ENCODE measurements at places on chromosomes 16 and 17.

DNA sequence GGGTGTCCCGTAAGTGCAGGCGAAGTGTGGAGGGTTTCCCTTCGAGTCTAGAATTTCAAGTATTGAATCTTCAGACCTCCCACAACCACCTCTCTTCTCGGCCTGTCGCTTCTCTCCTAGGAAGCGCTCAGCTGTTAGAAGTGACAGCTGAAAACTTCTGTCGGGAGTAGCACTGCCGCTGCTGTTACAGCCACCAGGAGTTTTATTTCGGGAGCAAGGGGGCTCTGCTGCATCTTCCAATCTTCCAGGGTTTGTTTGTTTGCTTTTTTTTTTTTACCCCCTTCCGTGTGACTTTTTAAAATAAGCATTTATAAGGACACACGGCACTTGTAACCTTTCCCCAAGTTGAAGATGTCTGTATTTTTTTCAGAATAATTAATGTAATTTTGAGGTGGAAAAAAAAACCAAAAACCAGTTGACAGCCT lies 767 bp downstream of the RPS6KB1 start:
- DNase-seq, result no peak

DNA sequence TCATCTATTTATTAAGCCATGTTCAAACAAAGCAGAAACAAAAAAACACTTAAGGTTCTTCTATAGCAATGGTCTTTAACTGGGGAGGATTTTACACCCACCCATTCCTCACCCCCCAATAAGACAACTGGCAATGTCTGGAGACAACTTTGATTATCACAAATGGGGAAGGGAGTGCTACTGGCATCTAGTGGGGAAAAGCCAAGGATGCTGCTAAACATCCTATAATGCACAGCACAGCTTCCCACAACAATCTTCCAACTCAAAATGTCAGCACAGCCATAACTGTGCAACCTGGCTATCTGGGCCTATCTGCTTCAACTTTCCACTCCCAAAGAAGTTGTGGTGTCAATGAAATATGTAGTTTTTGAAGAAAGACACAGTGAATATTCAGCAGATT lies 1044.4 kb downstream of the CDH8 start:
- no peak for DNase-seq

DNA sequence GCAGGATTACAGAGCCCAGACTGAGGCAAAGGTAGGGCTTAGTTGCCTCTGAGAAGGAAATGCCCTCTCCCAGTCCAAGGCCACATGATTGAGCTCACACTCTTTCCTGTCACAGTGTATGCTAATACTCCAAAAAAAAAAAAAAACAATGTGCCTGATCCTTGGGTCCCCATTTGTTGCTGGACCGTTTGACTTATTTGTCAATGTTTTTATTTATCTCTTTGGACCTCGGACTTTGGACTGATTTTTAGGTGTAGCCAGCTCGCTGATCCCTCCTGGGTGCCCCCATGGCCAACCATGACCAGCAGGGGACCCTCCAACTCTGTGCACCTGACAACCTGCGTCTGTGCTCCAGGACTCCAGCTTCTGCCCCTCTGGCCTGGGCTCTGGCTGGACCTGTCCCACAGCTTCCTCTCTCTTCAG lies 622 bp upstream of the CCL16 start:
- DNase-seq, result no peak

DNA sequence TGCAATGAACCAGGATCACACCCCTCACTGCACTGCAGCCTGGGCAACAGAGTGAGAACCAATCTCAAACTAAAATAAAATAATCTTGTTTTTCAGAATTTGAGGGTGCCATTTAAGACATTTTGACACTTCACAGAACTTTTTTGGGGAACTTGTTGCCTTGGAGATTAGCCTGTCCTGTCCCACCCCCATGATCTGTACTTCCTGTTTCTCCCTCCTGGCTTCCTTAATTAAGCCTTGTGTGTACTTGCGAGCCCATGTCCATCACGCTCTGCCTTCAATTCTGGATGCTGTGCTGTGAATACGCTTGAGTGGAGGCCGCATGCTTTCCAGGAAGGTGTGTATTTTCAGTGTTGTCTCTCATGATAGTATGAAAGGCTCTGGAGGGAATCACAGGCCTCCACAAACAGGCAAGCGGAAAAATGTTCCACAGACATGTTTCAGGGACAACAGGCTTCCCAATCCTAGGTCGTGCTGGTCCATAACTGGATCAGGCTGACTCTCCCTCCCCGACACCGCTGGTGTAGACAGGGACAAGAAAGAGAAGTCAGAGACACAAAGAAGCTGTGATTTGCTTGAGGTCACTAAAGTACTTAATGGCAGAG lies 56.9 kb downstream of the NOS2 start:
- DNase-seq, result no peak

GRCh38 chr17:81388091-81388611 lies 7.1 kb upstream of the BAHCC1 start:
- DNase-seq, result no peak

DNA sequence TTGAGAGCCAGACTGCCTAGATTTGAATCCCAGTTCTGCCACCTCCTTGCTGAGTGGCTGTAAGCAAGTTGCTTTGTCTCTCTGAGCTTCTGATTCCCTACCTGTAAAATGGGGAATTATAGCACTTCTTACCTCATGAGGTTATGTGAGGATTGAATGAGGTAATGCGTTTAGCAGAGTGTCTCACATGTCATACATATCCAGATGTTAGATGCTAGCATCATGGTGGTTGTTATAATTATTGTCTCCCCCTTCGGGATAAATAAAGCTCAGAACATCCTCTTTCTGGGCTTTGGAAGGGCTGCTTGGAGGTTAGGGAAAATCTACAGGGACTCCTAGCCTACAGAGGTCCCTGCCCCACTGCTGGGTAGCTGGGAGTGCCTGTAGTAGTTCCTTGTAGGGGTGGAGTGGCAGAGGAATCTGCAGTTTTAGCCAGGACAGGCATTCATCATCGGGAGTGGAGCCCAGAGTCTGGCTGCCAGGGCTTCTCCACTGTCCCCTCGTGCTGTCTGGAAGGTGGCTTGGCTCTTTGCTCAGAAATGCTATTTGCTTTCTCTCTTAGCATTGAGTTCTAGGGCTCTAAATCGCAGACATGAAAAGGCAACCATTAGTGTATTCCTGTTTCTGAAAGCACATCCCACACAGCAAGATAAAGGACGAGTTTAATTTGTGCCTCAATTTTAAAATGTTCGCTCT lies 137.9 kb upstream of the CACNG3 start:
- no peak for DNase-seq

DNA sequence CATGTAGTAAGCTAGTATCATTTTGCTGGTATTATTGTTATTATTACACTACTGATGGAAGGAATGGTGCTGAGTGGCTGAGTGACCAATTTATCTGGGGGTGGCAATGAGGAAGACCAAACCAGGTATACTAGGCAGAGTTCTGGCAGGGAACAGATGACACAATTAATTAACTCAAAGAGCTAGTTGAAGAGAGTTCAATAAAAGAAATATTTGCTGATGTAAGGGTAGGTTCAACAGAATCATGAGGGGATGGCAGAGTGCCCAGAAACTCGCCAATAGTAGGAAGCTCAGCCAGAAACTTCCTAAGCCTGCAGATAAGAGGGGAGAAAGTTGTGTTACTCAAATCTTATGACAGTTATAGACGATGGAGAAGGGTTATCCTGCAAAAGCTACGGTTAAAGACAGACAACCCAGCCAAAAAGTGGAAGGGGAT lies 352.5 kb downstream of the KCNJ2 start:
- no peak for DNase-seq

- DNase-seq, result no peak
These were observed 14.6 kb upstream of the YWHAE start for GRCh38 chr17:1414634-1415033.

GRCh38 chr17:64780096-64781013 lies 118.2 kb upstream of the SMURF2 start:
- no peak for DNase-seq

GRCh38 chr17:47762728-47763127 lies 29.7 kb downstream of the TBX21 start:
- no peak for DNase-seq

GRCh38 chr17:49132317-49132698 lies 261 bp upstream of the B4GALNT2 start:
- DNase-seq, result no peak

GRCh38 chr16:82655072-82655714 lies 28.4 kb downstream of the CDH13 start:
- DNase-seq, result peak; percentile 50

GRCh38 chr17:80779961-80780380 lies 211.7 kb upstream of the CHMP6 start:
- DNase-seq, result peak; percentile 77

DNA sequence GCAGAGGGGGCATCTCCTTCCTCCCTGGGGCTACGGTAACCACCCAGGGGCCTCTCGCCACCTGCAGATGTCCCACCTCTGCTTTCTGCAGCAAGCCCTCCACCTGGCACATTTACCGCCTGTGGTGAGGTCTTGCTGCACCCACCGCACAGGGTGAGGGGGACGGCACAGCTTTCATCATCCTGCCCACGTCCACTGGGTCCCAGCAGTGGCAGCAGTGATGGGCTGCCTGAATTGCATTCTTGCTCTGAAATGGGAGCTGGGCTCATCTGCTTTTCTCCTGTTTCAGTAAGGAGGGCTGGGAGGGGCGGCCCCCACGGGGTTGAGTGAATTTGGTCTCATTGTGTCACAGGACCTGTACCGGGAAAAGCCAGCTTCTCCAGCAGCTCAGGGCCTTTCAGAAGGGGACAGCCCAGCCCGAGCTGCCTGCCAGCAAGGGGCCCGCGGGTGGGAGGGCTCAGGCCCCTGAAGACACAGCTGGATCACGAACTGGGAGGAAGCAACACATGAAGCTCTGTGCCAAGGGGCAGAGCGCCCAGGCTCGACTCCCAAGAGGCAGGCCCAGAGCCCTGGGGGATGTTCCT lies 12.7 kb downstream of the DNAAF8 start:
- no peak for DNase-seq

- no peak for DNase-seq
These were observed 47.6 kb downstream of the FZD2 start for GRCh38 chr17:44604768-44605485.

DNA sequence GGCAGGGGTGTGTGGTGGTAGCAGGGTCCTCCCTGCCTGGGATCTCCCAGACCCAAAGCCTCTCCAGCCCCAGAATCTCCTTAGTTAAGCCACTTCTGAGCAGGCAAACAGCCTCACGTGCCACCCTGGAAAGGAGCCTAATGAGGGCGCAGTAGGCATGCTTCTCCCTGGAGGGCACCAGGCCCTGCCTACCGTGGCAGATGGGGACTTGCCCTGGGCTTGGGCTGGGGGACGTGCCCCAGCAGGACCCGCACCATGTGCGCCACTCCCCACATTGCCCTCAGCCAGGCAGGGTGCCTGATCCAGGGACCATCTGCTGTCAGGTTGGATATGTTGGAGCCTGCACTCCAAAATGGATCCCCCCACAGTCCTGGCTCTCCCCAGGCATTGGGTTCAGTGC lies 14.2 kb downstream of the FAM83G start:
- no peak for DNase-seq

GRCh38 chr17:14873996-14874395 lies 391.1 kb downstream of the PMP22 start:
- peak; percentile 42 for DNase-seq

- DNase-seq, result no peak
These were observed 13.4 kb downstream of the FBF1 start for GRCh38 chr17:75927286-75927922.

DNA sequence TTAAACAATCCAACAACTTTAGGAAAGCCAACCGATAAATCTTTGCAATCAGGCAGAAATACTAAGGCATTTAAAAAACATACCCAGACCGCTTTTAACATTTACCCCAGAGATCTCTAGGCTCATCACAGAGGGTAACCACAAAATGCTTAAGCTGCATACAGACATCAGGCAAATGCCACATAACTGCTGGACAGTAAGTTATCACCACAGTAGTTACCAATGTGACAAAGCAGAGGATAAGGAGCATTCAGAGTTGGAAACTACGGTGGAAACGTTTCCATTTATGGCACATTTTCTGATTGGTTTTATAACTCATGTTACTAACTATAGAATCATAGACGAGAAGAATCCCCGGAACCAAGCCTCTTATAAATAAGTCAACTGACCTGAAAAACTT lies 77.5 kb downstream of the KANSL1 start:
- no peak for DNase-seq

DNA sequence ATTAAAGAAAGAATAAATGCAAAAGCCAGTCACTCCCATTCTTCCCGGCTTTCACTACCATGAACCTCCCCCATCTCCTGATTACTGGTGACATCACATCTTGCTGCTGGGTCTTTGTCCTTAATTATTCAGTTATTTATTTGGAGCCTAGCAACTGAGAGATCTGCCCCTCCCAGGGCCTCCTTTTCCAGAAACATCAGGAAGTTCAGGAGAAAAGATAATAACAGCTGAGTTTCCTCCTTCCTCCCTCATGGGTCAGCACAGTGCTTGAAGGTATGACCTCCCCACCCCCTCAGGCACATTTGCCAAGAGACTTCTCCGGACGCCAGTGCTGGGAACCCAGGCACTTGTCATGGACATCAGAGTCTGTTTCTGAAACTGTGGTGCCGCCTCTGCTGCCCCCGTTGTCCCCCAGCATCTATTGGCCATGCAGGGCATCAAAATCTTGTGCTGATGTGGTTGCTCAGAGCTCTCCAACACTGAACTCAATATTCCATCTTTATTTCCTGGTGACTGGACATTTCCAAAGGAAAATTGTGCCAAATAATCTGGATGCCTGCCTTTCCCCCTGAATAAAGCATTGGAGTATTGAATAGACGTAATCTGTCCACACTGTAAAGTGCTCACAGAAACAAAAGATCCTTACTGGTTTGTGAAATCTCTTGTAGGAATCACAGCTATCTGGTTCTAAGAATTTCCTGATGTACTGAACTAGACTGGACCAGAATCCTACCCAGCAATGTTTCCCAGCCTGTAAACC lies 71.8 kb downstream of the ZNF18 start:
- no peak for DNase-seq

DNA sequence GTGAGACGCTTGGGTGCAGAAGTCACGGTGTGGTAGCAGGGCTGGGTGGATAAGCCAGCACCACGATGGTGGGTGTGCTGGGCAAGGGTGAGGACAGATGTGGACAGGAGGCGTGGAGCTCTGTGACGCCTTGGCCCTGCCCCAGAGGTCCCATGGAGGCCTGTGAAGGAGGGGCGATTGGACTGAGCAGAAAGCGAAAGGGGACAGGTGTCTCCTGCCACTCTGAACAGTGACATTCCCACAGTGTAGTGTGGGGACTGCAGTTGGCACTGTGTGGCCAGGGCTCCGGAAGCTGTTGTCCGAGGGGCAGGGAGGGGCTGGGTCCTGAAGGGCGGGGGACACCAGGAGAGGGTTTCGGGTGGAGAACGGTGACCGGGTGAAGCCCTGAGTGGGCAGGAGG lies 7.3 kb downstream of the TBC1D24 start:
- DNase-seq, result no peak

DNA sequence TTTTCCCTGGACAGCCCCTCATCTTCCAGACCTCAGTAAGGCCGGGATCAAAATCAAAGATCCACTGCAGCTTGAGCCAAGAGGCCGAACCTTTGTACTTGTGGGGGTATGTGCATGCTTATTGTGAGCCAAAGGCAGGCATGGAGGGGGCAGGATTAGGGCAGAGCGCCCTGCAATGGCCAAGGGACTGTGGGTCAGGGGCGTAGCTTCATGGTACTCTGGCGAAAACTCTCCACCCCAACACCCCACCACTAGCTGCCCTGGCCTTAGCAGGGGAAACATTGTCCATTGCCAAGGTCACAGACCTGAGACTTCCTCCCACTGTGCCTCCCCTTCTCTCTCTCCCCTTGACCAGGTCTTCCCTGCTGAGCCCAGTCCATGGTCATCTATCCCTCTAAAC lies 90.1 kb downstream of the TMEM132E start:
- no peak for DNase-seq

- DNase-seq, result no peak
These were observed 340.7 kb downstream of the SLC39A11 start for GRCh38 chr17:72751746-72752145.
